ENCODE measurements at places on chromosomes 12 and 14.

DNA sequence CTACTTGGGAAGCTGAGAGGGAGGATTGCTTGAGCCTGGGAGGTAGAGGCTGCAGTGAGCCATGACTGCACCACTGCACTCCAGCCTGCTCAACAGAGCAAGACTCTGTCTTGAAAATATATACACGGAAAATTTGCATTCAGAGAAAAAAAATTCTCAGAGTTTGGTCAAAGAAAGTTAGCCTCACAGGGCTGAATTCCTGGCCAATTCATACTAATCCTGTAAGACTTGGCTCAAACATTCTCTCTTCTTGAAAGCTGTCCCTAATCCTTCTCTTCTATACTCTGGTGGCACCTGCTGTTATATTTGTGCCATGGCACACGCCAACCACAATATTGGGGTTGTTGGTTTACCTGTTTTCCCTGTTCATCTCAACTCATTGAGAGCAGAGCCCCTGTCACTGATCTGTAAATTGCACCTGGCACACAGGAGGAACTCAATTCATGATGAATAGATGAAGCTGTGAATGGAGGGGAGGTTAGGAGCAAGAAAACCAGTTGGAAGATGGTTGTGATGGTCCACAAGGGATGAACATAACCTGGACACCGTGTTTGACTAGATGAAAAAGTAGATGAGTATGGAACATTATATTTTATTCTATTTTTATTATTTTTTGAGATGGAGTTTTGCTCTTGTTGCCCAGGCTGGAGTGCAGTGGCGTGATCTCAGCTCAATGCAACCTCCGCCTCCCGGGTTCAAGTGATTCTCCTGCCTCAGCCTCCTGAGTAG, 36.8 kb upstream of the SPTSSA start:
- DNase-seq = peak; percentile 38

- DNase-seq = peak; percentile 61
Measured at GRCh38 chr14:95765051-95765450, 51.1 kb upstream of the TCL1A start.

- DNase-seq = no peak
Measured at GRCh38 chr14:101509730-101510371, 51.4 kb upstream of the DIO3 start.

GRCh38 chr12:64160021-64160710, 61.9 kb downstream of the KICS2 start:
- peak; percentile 72 for DNase-seq

- DNase-seq = no peak
Measured at GRCh38 chr12:131752451-131752850, 41.6 kb downstream of the SFSWAP start.

DNA sequence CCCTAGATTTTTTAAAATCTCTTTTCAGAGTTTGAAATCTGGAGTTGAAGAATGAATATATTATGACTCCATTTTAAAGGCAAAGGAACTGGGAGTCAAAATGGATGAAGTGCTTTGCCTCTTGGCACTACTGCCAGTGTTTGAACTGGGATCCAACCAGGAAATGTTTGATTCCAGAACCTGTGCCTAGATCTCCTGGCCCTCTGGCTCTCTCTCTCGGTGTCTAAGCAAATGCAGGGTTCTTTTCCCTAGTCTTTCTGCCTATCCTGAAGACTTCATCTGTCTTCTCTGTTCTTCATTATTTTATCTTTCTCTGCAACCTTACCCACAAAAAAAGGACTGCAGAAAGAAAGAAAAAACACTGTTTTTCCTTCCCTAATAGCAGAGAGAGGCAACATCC, 17.0 kb downstream of the BTG1 start:
- no peak for DNase-seq

DNA sequence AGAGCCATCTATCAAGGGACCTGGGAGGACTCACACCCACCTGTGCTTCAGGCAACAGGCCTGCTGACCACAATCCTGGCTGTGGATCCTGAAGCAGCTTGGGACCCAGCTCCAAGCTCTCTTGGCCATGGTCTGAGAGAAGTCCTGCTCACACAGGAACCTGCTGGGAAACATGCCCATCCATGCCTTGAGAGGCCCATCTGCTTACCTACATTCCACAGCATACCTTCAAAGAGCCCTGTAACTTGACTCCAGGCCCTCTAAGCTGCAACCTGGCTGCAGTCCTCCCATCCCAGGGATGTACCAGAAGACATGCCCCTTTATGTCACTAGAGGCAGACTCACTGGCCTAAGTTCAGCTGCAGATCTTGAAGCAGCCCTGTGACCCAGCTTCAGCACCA, 61.7 kb upstream of the AMIGO2 start:
- DNase-seq = no peak

GRCh38 chr12:65465766-65466547, 187.5 kb downstream of the MSRB3 start:
- no peak for DNase-seq

GRCh38 chr14:24426912-24427536, 2.4 kb downstream of the CBLN3 start:
- DNase-seq = no peak

- DNase-seq = peak; percentile 99
Measured at GRCh38 chr12:127559349-127560040, 707.5 kb upstream of the TMEM132C start.

DNA sequence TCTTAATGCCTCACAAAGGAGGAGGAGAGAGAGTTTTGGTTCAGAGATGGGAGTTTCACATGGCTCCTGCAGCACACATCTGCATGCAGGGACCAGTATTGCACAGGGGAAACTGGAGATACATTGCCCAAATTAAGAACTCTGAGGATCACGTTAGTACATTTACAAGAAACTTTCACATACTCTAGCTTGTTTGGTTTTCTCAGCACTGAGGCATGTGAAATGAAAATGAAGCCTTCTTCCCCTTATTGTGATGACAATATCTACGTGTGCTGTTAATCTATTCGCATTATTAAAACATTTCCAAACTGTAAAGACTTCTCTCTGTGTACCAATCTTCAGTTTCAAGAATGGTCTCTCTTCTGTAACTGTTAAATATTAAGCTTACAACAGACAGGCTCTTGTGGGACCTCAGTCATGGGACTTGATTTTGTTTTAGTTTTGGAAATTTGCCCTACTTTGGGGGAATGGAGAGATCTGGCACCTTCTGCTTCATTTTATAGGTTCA, 124.7 kb downstream of the DAAM1 start:
- no peak for DNase-seq

DNA sequence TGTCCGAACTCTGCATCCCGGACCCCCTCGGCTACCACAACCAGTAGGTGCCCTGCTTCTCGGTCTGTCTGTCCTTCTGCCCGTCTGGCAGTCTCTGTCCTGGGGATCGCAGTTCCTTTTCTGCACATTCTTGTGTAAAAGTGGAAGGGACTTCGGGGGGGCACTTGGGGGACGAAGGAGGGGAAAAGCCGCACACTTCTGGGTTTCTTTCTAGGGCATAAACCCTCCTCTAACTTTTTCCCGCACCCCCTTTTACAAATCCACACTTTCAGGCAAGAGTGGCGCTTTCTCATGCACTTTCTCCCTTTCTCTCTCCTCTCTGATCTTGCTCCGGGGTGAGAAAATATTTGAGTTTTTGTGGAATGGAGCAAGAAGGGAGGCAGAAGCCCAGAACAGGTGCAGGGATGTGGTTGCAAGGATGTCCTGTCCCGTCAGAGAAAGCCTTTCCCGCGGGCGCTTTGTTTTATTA, 506 bp downstream of the ESRRB start:
- DNase-seq = no peak

Data from HCEC 1CT (cell line).